Activated naive CD4-positive, alpha-beta T cell treated with anti-CD3 and anti-CD28 coated beads, Interleukin-2, amount 50 U/mL, for 72 hours (primary cell): ENCODE measurements at places on chromosomes 6 and 20. TPM values are rescaled to one million over a fixed set of nuclear protein-coding genes. Genes with fewer than 3 reads are reported as not detected.

DNA sequence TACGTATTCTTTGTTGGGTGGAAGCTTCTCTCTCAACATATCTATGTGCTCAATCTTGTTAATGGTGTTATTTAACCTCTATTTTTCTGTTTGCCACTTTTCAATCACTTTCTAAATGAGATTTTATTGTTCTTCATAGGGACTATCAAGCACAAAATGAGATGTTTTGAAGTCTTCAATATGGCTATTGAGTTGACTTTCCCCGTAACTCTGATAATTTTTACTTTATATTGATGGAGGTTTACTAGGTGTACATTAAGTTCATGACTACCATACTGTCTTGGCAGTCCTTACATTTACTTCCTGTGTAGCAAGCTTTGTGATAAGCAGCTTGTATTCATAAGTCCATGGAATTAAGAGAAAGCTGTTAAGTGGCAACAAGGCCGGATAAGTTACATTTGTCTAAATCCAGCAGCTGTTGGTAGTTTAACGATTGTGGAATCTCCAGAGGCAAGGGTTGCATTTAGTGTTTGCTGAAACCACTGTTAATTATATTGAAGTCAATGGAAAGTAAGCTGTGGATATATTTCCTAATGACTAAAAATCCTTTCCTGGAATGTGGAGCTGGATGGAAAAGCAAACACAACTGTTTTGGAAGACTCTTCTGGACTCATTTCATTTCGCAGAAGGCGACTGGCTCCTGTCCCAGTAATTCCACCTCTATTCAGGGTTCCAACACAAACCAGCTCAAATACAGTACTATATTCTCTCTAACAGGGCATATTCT is 57.3 kb upstream of the SMIM29 start:
- no peak for DNase-seq

DNA sequence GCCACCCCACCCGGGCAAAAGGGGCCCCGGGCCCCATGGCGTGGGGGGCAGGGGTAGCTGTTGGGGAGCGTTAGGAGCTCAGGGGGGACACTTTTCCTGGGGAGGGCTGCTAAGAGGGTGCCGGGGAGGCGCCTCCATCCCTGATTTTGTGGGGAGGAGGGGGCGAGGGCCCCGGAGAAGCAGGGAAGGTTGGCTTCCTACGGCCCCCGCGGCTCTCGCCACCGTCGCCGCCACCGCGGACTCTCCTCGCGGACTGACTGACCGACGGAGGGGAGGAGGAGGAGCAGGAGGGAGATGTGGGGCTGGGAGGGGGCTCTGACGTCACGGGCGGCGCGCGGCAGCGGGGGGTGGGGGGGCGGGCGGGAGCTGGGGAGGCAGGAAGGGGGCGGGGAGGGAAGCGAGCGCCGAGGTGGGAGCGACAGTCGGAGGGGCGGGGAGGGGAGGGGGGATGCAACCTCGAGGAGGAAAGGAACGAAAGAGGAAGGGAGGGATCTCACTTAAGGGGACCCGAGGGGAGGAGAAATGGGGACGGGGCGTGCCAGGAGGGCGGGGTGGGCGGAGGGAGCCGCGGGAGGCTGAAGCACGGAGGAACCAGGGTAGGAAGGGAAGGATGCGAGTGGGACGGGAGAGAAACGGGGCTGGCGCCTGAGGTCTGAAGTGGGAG is 5.1 kb downstream of the GABBR1 start:
- DNase-seq = no peak

GRCh38 chr20:6956574-6956973 is 189.1 kb downstream of the BMP2 start:
- DNase-seq = no peak

DNA sequence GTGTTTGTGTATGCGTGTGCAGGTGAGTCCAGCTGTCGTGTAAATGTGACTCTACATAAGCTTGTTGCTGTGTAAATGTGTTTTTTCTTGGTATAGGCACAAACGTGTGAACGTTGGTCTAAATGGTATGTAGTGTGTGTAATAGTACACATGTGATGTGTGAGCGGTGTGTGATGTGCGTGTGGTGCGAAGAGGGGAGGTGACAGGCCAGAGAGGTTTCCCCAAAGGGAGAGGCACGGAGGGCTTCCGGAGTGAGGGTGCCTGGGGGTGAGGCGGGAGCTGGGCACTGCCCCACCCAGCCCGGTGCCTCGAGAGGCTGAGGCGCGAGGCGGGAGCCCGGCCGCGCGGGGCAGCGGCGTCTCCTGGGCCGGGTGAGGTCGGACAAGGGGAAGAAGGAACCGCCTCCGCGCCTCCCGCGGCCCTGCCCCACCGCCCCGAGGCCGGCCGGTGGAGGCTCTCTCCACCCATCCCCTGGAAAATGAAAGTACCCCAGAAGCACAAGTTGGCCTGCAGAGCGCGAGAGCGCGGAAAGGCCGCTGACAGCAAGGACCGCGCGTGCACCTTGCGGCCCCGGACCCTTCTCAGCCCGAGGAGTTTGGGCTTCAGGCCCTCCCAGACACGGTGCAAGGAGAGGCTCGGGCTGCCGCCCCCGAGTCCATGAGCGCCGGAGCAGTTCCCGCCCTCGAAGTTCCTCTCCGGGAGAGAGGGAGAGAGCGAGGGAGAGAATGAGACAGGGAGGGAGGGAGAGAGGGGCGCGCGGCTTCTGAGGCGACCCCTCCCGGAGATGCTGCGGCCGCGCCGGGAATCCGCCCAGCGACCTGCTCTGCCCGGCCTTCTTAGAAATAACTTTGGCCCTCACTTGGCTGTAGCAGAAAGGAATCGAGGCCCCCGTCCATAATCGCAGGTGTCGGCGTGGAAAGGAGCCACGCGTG is 43.2 kb upstream of the OSTM1 start:
- DNase-seq = peak; percentile 30

- no peak for DNase-seq
Observed at GRCh38 chr6:21946298-21946783, 350.5 kb downstream of the PRL start.

- DNase-seq = no peak
Observed at GRCh38 chr6:143336446-143337152, 113.9 kb downstream of the ADAT2 start.

- no peak for DNase-seq
Observed at GRCh38 chr20:50987493-50988210, 29.0 kb downstream of the MOCS3 start.

- no peak for DNase-seq
Observed at GRCh38 chr20:36951979-36952738, 651 bp upstream of the SAMHD1 start.

GRCh38 chr6:2108700-2109306 is 136.6 kb downstream of the GMDS start:
- no peak for DNase-seq

GRCh38 chr6:14596410-14596809 is 478.8 kb downstream of the CD83 start:
- no peak for DNase-seq

DNA sequence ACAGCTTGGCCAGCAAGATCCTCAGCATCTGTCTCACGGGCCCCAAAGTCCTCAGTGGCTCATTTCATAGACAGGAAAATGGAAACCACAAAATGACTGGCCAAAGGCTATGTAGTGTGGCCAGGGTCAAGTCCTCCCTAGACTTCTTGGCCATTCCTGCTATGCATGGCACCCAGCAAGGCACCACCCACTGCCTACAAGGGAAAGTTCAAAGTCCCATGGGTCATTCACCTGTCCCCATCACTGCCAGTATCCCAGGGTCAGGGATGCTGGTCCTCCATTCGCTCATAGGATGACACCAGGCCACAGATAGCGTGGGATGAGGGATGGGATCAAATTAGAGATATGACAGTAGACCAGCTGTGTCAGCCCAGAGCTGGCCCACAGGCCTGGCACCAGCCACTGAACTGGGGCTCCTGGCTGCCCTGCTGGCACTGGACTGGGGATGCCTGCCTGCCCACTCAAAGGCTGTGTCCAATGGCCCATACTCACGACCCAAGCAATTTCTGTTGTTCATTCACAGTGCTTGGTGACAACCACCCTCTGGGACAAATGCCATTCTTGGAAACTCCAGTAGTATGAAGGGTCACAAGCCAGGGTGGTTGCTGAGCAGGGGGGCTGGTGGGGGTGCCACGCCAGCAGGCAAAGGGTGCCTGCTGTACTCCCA is 11.6 kb downstream of the ADISSP start:
- DNase-seq = no peak

DNA sequence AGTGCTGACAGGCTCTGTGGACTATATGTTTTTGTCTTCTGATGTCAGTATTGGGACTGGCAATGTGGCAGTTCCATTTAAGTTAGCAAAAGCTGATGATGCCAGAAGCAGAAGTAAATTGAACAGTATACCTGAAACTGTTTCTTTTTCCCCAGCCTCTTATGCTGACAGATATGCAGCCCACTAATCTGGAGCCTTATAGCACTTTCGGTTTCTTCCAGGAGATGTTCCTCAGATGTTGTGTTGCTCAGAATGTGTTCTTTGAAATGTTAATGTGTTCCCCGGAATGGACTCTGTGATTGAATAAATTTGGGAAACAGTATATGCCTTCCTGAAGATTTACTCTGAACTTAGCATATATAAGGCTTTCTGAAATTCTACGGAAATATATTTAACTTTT is 80.7 kb upstream of the MRAP2 start:
- DNase-seq = no peak

DNA sequence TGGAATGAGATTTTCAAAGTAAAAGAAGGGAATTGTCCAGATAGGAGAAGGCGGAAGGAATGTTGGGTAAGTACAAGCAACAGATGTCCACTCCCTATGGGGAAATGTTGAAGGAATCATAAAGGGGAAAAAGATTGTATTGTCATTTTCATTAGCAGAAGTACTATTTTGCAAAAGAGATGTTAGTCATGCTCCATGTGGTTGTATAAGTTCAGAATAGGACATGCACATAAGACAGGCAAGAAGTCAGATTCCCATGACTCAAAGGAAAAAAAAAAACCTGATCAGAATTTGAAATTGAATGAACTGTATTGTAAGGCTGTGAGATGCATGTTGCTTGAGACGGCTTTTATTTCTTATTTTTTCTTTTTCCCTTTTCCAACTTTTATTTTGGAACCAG is 36.8 kb downstream of the GRM1 start:
- DNase-seq = no peak

GRCh38 chr6:146551545-146551944 is 7.9 kb downstream of the RAB32 start:
- no peak for DNase-seq

DNA sequence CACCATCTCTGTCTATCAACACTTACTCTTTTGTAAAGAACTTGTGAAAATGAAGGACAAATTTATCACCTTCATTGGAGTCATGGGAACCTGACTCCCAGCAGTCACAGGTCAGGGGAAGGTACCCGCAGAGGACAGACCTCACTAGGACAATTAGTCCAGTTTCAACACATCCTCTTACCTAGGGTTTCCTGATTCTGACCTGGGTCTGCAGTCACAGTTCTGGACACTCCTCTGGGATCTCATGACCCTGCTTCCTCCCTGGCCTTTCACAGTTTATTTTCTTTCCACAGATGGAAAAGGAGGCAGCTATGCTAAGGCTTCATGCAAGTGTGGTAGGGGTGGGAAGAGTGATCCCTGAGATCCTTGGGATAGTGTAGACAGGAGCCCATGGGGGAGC is 15.7 kb downstream of the HLA-A start:
- DNase-seq = no peak

DNA sequence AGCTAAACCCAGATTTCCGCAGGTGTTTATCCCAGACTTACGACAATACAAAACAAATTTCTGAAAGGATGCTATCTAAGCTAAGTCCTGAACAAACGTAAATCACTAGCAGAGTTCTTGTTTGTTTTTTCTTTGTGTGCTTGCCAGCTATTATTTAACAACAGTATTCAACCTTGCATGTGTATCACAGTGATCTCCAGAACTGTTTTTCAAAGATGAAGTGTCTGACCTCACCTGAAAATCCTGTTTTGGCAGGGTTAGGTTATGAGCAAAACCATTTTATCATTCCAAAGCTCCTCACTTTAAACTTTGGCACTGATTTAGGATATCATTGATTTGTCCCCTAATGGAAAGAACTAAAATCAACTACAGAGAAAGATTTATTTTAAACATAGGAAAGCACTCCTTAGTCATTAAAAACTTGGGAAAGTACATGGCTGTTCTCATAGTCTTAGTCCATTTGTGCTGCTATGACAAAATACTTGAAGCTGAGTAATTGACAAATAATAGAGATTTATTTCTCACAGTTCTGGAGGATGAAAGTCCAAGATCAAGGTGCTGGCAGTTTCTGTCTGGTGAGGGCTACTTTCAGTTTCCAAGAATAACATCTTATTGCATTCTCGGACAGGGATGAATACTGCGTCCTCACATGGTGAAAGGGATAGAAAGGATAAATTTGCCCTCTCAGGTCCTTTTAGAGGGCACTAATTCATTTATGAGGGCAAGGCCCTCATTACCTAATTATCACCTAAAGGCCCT is 20.8 kb upstream of the BMP5 start:
- DNase-seq = no peak

DNA sequence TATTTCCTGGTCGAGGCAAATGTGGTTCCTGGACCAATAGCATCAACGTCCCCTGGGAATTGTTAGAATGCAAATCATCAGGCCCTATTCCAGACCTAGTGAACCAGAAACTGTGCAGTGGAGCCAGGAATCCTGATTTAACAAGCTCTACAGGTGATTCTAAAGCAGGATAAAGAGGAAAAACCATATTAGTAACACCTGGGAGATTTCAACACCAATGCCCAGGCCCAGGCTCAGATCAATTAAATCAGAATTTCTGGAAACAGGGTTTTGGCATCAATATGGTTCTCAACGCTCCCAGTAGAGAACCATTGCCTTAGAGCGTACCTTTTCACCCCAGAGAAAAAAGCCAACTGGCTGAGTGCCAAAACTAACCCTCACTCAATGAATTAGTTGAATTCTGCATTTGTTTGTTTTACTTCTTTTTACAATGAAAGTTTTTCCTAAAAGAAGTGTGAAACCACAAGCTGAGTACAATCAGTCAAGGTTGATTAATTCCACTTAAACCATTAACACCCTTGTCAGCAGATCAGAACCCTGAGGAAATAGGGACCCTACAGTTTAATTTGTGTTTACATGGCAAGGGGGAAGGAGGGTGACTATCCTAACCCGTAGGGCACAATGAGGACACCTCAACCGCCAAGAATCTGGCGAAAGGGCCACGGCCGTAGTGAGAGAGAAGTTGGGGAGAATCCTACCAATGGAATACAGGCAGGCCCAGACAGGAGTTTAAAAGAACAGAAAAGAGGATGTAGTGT is 34.9 kb upstream of the LOC128125822 start:
- no peak for DNase-seq

- no peak for DNase-seq
Observed at GRCh38 chr6:148037496-148037895, 305.1 kb upstream of the SASH1 start.

GRCh38 chr6:116500969-116501433 is 10.4 kb upstream of the CALHM5 start:
- DNase-seq = no peak

GRCh38 chr6:170316071-170316470 is 9.5 kb downstream of the FAM120B start:
- DNase-seq = no peak

GRCh38 chr20:54184071-54184470 is 10.3 kb upstream of the CYP24A1 start:
- DNase-seq = no peak

- no peak for DNase-seq
Observed at GRCh38 chr6:161489626-161490306, 215.9 kb upstream of the AGPAT4 start.

Gene CDH4
- 0.09 TPM for total RNA-seq

Gene COL20A1
- 0.09 TPM for total RNA-seq

Gene CGAS
- total RNA-seq = 22.1 TPM

Gene SLC17A9
- total RNA-seq = 17.5 TPM

Gene FOXA2
- total RNA-seq = not detected

Gene ACTL10
- total RNA-seq = 2.4 TPM

Gene CMTR1
- 75.9 TPM for total RNA-seq

Gene HLA-G
- 0.91 TPM for total RNA-seq

Gene EDEM2
- 12.2 TPM for total RNA-seq

Gene RAD21L1
- total RNA-seq = 0.47 TPM
